HepG2 (cell line): ENCODE measurements at places on chromosomes 4 and X. TPM values are rescaled to one million over a fixed set of nuclear protein-coding genes. Genes with fewer than 3 reads are reported as not detected.

- no peak for DNase-seq
Measured at GRCh38 chrX:9927698-9928482, 39.3 kb upstream of the CLDN34 start.

DNA sequence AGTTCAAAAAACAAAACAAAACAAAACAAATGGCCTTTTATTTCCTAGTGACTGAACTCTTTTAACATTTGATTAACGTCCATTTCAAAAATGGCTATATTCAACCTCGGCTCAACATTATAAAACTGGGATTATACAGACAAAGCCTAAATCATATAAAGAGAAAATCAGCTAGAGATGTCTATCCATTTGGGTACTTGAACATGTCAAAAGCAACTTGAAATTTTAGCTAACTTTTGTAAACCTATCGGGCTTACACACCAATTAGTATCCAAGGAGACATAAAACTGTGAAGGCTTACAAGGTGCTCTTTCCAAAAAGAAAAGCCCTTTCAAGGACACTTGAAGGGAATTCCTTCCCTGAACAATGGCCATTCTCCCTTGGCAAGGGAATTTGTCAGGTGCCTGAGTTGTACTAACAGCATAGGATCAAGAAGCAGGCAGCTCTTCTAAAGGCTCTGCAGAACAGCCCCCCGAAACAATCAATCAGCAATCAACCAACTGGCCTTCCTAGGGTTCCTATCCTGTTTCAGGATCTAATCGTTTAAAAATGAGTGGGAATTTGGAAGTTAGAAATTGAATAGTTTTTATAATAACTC lies 633.7 kb upstream of the HTR2C start:
- DNase-seq = no peak

- no peak for DNase-seq
Measured at GRCh38 chr4:130154901-130155300, 1058.9 kb downstream of the C4orf33 start.

Gene CYBB
- not detected in 2 replicates for total RNA-seq
